ENCODE measurements at places on chromosomes 2 and 18.

DNA sequence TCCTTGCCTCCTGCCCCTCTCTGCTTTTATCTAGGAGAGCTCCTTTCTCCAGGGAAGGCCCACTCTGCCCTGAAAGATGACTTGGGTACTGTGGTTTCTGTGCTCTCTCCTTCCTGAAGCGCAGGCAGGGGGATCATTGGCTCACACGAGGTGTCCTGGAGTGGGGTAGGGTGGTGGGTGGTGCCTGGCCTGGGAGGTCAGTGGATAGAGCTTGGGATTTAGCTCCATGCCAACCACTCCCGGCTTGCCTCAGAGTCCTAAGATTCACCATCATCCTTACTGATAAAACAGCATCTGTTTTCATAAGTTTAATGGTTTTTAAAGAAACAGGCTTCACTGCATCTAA, 63.1 kb downstream of the CIB4 start:
- no peak for DNase-seq

DNA sequence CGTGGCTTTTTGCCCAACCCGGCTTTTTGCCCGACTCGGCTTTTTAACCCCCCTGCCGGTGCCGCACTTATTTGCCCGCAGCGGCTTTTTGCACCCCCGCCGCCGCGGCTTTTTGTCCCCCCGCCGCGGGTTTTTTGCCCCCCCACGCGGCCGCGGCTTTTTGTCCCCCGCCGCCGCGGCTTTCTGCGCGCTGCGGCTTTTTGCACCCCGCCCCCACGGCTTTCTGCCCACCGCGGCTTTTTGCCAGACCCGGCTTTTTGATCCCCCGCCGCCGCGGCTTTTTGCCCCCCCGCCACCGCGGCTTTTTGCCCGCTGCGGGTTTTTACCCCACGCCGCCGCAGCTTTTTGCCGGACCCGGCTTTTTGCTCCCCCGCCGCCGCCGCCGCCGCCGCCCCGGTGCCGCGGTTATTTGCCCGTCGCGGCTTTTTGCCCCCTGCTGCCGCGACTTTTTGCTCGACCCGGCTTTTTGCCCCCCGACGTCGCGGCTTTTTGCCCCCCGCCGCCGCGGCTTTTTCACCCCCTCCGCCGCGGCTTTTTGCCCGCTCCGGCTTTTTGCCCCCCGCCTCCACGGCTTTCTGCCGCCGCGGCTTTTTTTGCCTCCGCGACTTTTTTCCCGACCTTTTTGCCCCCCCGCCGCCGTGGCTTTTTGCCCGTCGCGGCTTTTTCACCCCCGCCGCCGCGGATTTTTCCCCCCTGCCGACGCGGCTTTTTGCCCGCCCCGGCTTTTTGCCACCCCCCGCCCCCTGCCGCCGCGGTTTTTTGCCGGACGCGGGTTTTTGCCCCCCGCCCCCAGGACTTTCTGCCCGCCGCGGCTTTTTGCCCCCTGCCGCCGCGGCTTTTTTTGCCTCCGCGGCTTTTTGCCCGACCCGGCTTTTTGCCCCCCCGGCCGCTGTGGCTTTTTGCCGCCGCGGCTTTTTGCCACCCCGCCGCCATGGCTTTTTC, 2786.5 kb downstream of the RPIA start:
- DNase-seq, result no peak

GRCh38 chr2:110220190-110220564, 7.8 kb upstream of the MTLN start:
- DNase-seq, result no peak

GRCh38 chr2:168466190-168466737, 10.2 kb downstream of the CERS6 start:
- no peak for DNase-seq

- DNase-seq, result no peak
Measured at GRCh38 chr2:236932831-236933361, 152.8 kb upstream of the COPS8 start.

- no peak for DNase-seq
Measured at GRCh38 chr2:75525434-75526310, 35.1 kb downstream of the EVA1A start.

GRCh38 chr2:52383541-52383940, 1351.6 kb upstream of the NRXN1 start:
- no peak for DNase-seq

GRCh38 chr2:47704287-47704686, 78.7 kb upstream of the MSH6 start:
- no peak for DNase-seq

DNA sequence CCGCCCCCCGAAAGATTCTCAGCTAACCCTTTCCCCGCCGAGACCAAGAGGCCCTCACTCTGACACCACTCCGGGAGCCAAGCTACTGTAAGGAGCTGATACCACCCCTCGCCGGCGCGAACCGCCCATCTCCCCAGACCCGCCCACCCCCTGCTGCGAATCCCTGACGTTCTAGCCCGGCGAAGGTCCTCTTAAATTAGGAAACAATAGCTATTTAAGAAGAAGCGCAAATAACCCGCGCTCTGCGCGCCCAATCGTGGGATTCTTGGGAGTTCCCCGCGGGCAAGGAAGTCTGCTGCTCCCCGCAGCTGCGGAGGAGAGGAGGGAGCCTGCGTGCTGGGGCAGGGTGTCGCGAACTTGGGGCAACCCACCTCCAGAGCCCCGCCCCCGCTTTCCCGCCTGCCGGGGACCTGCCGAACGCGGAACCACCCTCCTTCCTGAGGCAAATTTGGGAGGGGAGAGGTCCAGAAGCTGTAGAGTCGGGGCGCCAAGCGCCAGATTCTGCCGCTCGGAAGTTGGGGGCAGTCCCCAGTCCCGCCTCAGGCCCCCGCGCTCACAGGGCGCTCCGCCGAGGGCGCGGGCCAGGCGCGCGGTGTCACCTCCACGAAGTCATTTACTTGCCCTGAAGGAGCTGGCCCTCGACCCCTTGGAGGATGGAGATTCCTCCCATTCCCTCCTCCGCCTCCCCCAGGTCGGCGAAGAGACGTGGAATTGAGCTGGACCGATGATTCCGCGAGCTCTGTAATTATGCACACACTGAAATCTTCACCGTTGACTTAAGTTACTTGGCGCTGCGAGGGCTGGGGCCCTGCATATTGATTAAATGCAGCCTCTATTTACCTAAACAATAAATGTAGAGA, 8.4 kb upstream of the SP9 start:
- DNase-seq, result no peak

GRCh38 chr2:9032121-9032520, 28.6 kb upstream of the MBOAT2 start:
- DNase-seq, result no peak

- DNase-seq, result no peak
Measured at GRCh38 chr2:120571015-120571728, 164.5 kb upstream of the GLI2 start.

GRCh38 chr2:165567273-165567672, 97.8 kb downstream of the CSRNP3 start:
- DNase-seq, result peak; percentile 44

DNA sequence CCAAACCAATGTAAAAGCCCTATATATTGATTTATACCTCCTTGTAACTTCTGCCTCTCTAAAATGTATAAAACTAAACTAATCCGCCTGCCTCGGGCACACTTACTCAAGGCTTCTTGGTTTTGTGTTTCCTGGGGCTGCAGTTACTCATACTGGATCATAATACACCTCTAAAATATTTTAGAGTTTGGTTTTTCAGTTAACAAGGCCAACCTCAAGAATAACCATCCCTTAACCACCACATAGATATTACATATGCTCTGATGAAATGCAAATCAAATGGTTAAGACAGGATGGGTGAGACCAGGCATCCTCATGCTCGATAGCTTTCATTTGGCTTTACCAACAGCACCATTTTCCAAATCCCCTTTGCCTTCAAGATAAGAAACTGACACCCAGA, 46.4 kb downstream of the UXS1 start:
- no peak for DNase-seq

DNA sequence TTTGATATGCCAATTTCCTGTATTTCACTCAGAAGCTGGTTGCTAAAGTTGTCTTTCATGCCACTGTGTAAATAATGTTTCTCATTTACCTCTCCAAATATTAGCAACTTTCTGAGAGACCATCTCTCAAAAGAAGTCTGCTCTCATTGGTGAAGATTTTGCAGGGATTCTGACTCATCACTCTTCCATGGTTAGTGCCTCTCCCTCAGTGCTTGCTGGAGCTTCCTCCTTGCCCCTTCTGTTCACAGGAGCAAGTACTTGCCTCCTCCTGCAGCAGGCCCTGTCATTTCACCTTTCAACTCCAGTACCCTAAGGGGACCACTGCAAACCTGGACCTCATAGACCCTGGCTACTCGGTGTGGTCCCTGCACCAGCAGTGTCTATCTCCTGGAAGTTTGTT, 168.8 kb downstream of the ZNF385B start:
- no peak for DNase-seq

DNA sequence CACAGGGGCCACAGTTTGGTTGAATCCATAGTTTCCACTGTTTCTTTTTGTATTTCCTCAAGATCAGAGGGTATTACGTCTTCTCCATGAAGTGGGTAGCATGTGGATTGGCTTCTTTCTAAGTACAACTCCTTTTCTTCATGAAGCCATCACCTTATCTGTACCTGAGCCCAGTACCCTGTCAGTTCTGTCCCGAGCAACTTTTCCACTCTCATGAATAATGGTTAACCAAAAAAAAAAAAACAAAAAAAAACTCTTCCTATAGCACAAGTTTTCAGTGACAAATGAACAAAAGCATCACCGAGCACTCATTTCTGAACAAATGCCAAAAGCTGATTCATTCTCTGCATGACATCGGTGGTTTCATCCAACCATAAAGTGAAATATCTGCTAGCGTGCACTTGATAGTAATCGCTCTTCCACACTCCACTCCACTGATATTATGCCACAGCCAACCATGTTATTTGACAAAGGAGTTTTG, 53.0 kb upstream of the CCDC150 start:
- DNase-seq, result peak; percentile 11

DNA sequence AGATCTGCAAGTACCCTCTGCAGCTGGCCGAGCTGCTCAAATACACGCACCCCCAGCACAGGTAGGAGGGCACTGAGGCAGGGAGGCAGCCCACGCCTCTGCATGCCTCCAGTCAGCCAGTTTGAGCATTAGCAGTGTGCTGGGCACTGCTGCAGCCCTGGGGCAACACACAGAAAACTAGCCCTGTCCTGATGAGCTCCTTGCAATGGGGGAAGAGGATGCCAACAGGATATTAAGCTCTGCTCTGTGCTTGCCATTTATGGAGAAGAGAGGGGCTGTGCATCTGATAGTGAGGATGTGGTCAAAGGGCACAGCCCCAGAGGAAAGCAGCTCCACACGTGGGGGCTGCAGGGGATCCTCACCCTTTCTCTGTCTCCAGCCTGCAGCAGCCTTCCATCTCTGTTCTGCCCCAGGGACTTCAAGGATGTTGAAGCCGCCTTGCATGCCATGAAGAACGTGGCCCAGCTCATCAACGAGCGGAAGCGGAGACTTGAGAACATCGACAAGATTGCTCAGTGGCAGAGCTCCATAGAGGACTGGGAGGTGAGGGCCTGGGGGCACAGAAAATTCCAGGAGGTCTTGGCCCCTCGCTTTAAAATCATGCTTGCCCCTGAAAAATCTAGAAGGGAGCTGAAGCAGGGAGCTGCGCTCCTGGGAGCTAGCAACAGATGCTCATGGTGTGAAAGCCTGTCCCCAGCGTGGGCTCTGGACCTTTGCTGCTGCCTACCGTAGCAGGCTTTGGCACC, 51.7 kb downstream of the FAM168B start:
- no peak for DNase-seq

- DNase-seq, result no peak
Measured at GRCh38 chr2:205747829-205748386, 65.6 kb downstream of the NRP2 start.

- no peak for DNase-seq
Measured at GRCh38 chr2:43879261-43879660, 40.5 kb downstream of the ABCG8 start.

DNA sequence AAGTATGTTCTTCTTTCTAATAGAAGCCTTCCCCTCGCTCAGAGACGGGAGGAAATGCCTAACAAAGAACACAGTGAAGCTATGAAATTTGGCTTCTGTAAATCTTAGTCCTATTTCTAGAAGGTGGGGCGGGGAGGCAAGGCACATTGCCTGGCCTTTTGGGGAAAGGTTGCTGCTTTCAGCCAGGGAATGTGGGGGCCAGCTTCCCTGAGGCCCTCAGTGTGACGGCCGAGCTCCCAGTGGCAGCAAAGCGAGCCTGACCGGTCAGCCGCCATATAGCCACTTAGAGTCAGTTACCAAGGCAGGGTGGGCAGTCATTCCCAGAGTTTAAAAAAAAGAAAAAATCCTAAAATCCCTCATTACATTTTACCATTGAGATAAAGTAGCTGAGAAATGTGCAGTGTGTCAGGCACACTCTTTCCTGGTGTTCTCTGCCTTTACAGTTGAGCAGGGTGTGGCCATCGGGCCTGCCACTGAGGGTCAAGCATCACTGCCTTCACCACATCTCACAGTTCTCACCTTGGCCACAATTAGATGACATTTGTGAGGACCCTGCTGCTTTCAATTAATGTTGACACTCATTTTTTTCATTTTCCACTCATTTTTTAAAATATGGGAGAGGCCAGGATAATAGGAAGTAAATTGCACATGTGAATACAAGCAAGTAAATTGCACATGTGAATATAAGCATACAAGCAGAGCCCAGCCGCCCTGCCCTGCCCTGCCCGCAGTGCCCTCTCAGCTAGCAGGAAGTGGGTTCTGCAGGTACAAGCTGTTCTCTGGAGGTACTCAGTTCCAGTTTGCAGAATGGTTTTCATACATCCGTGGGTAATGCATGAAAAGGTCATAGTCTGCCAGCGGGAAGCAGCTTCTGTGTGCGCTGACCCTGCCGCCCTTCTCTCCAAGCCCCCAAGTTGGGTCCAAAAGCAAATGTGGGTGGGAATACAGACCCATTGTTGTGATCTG, 76.9 kb downstream of the WDSUB1 start:
- DNase-seq, result no peak

DNA sequence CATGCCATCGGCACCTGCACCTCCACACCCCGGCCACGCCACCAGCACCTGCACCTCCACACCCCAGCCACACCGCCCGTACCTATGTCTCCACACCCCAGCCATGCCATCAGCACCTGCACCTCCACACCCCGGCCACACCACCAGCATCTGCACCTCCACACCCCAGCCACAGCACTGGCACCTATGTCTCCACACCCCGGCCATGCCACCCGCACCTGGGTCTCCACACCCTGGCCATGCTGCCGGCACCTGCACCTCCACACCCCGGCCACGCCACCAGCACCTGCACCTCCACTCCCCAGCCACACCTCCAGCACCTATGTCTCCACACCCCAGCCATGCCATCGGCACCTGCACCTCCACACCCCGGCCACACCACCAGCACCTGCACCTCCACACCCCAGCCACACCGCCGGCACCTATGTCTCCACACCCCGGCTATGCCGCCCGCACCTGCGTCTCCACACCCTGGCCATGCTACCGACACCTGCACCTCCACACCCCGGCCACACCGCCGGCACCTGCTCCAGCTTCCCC, 390.3 kb upstream of the MYT1L start:
- DNase-seq, result no peak

DNA sequence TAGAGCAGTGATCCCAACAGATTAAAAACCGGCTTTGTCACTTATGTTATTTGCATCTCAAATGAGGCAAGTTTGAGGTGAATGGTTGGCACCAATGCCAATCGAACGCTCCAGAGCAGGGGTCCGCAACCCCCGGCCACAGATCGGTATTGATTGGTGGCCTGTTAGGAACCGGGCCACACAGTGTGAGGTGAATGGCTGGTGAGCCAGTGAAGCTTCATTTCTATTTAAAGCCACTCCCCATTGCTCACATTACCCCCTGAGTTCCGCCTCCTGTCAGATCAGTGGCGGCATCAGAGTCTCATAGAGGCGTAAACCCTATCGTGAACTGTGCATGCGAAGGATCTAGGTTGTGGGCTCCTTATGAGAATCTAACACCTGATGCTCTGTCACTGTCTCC, 132.0 kb downstream of the TMEM182 start:
- DNase-seq, result no peak
